GM23248 (cell line): ENCODE measurements at places on chromosomes 7 and 10. TPM values are rescaled to one million over a fixed set of nuclear protein-coding genes. Genes with fewer than 3 reads are reported as not detected.

STEAP2 gene
- 28.3 and 30.6 TPM in 2 replicates for total RNA-seq

GRCh38 chr7:87332321-87332720 is 13.1 kb upstream of the CROT start:
- no peaks in the 10 kb centered on the region for H3K27me3 ChIP-seq
- H3K4me3 ChIP-seq, result no peak overlapping the region
- no peaks in the 10 kb centered on the region; the same call in 1 of the 2 replicates for H3K36me3 ChIP-seq
- DNase-seq, result no peak
- no peak overlapping the region for H3K27ac ChIP-seq

DNA sequence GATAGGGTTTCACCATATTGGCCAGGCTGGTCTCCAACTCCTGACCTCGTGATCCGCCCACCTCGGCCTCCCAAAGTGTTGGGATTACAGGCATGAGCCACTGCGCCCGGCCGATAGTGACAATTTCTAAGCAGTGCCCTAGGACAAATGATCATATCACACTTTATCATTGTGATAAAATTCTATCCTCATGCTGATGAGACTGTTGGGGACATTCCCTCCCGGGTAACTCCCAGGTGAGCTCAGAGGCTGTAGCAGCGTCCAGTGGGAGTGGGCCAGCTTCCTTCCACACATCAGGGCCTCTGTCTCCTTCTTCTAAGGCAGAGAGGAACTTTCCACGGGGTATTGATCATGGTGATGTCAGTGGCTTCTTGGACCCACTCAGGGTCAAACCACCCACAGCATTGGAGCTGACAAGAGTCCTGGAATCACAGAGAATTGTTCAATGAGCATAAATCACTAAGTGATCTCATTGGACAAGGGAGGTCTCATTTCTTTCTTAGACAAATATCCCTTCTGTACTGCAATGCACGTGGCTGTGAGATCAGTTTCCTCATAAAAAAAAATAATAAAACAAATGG is 256.1 kb downstream of the KLF6 start:
- H3K4me1 ChIP-seq, result peaks cover 48% of the 10 kb centered on the region
- H3K36me3 ChIP-seq, result no peaks in the 10 kb centered on the region
- H3K27me3 ChIP-seq, result no peaks in the 10 kb centered on the region
- DNase-seq, result no peak

DNA sequence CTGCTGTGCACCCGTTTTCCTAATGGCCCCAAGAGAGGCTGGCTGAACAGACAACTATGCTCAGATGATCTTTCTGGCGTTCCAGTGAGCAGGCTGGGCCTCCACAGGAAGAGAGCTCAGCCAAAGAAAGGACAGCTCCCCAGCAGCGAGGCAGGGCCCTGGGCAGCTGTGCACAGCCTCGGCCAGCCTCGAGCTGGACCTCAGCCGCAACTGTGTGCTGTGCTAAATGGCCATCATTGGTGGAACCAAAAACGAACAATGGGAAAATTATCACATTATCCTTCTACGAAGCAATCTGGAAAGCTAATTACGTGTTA is 97.5 kb downstream of the CTBP2 start:
- no peaks in the 10 kb centered on the region for H3K27me3 ChIP-seq
- DNase-seq, result no peak
- H3K27ac ChIP-seq, result no peak overlapping the region
- peaks cover 43% of the 10 kb centered on the region for H3K4me1 ChIP-seq
- H3K36me3 ChIP-seq, result no peaks in the 10 kb centered on the region
- no peak overlapping the region for H3K4me3 ChIP-seq

VWDE gene
- not detected in 2 replicates for total RNA-seq

- H3K27me3 ChIP-seq, result no peaks in the 10 kb centered on the region
- DNase-seq, result peak; percentile 77
- H3K27ac ChIP-seq, result no peak overlapping the region
- H3K4me3 ChIP-seq, result no peak overlapping the region
- peaks cover 16% of the 10 kb centered on the region; the same call in 1 of the 2 replicates for H3K4me1 ChIP-seq
Measured at GRCh38 chr10:115772606-115773005, 500.4 kb downstream of the GFRA1 start.

GRCh38 chr10:101693978-101694673 is 844 bp downstream of the FBXW4 start:
- peak overlapping the region; percentile 81 for H3K4me3 ChIP-seq
- H3K27ac ChIP-seq, result peak overlapping the region; percentile 80
- H3K4me1 ChIP-seq, result peaks cover 11% of the 10 kb centered on the region
- no peaks in the 10 kb centered on the region for H3K27me3 ChIP-seq
- no peaks in the 10 kb centered on the region for H3K36me3 ChIP-seq
- peak; percentile 77 for DNase-seq

- H3K27ac ChIP-seq, result no peak overlapping the region
- no peak overlapping the region for H3K4me3 ChIP-seq
- no peaks in the 10 kb centered on the region for H3K27me3 ChIP-seq
- H3K4me1 ChIP-seq, result no peaks in the 10 kb centered on the region
- H3K36me3 ChIP-seq, result no peaks in the 10 kb centered on the region
Measured at GRCh38 chr7:29443552-29443951, 120.1 kb upstream of the PRR15 start.

CPA2 gene
- total RNA-seq, result not detected in 2 replicates
